ENCODE measurements at places on chromosomes 5 and 9. TPM values are rescaled to one million over a fixed set of nuclear protein-coding genes. Genes with fewer than 3 reads are reported as not detected.

DNA sequence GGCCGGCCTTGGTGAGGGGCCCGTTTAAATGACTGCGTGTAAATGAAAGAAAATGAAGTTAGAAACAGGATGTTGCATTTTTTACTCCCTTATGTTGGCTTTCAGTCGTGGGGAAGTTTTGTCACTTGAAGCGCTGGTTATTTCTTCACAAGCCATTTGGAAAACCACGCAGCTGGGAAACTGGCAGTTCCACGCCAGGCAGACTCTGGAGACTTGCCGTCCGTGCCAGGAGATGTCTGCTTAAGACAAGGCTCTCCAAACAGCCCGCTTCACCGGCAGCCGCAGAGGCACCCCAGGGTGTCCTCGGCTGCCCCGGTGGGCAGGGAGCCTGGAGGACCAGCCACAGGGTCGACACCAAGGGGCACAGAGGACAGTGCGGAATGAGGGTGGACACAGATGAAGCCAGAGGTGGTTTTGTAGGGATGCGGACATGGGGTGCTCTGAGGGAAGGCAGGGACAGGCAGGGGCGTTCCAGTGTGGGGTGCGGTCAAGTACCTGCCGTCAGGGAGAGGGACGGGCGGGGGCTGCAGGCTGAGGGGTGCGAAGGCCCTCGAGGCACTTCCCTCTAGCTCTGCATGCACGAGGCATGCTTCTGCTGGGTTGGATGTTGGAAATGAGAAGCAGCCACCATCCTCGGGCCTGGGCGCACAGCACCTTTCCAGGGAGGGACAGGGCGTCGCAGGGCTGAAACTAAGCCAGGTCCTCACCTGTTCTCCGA, 11.1 kb upstream of the AJM1 start:
- no peak for DNase-seq

GRCh38 chr5:176364765-176365350, 429 bp upstream of the ARL10 start:
- no peak for DNase-seq

Gene NUP188
- total RNA-seq: 69.0 TPM

GRCh38 chr5:176944268-176944667, 45.1 kb upstream of the HK3 start:
- no peak for DNase-seq
